ENCODE measurements at places on chromosomes 4 and X.

- no peak for DNase-seq
These were observed 150.3 kb upstream of the RASGEF1B start for GRCh38 chr4:81622028-81622427.

GRCh38 chrX:40096395-40097091, 1.2 kb downstream of the BCOR start:
- peak; percentile 25 for DNase-seq

DNA sequence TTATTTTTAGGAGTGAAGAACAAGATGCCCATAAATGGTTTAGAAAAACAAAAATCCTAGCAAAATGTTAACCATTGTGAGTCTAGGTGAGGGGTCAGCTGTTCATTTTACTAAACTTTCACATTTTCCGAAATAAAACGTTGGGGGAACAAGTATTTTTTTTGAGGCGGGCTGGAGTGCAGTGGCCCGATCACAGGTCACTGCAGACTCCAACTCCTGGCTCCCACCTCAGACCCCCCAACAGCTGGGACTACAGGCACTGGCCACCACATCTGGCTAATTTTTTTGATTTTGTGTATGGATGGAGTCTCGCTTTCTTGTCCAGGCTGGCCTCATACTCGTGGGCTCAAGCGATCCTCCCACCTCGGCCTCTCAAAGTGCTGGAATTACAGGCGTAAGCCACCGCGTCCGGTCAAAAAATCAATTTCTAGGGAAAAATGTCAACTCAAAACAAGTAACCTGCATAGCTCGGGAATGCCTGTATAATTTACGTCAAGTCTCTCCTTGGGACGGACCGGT, 742 bp upstream of the TAF1 start:
- DNase-seq = no peak

- no peak for DNase-seq
These were observed 72.7 kb upstream of the PSAPL1 start for GRCh38 chr4:7507381-7507780.

DNA sequence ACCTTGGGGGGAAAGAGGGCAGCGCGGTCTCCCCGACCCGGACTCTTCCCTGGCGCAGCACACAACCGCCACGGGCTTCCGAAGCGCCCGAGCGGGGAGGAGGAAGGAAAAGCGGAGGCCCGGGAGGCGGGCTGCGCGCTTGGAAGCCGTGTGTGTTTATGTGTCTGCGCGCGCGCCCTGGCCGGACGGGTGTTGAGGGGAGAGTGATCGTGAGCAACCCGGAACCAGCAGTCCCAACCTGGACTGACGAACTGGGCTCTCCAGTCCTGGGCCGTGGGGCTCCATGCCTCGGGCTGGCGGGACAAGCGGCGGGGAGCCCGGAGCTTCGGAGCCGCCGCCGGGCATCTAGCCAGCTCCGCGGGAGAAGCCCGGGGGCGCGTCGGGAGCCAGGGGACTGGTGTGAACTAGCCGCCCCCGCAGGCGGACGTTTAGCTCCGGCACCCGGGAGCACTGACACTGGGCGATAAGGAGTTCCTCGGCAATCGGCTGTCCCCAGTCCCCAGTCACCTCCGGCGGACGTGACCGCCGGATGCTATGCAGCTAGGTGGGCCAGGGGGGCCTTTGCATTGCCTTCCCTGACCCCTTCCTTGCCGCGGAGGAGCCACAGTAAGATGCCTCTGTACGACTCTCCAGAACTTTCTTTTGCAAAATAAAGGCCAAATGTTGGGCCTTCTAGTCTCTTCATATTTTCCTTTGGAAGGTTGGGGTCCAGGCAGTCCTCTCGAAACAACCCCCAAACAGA, 74.8 kb upstream of the BCOR start:
- DNase-seq = no peak

All from stimulated activated CD4-positive, alpha-beta T cell treated with anti-CD3 and anti-CD28 coated beads, Interleukin-15, amount 100 ng/mL, for 1 hour (primary cell).